ENCODE measurements at places on chromosomes 4 and X.

- peak; percentile 43 for DNase-seq
These were observed 242.0 kb downstream of the BCOR start for GRCh38 chrX:39855748-39856129.

GRCh38 chr4:88054901-88055300 lies 47.5 kb downstream of the PKD2 start:
- DNase-seq: peak; percentile 73

- DNase-seq: no peak
These were observed 1312.1 kb downstream of the ADGRL3 start for GRCh38 chr4:62512271-62512670.

GRCh38 chr4:23814996-23815660 lies 74.7 kb downstream of the PPARGC1A start:
- DNase-seq: no peak

GRCh38 chr4:150150629-150151062 lies 72.4 kb downstream of the DCLK2 start:
- DNase-seq: no peak

GRCh38 chrX:70509078-70509477 lies 64.4 kb downstream of the DLG3 start:
- no peak for DNase-seq

DNA sequence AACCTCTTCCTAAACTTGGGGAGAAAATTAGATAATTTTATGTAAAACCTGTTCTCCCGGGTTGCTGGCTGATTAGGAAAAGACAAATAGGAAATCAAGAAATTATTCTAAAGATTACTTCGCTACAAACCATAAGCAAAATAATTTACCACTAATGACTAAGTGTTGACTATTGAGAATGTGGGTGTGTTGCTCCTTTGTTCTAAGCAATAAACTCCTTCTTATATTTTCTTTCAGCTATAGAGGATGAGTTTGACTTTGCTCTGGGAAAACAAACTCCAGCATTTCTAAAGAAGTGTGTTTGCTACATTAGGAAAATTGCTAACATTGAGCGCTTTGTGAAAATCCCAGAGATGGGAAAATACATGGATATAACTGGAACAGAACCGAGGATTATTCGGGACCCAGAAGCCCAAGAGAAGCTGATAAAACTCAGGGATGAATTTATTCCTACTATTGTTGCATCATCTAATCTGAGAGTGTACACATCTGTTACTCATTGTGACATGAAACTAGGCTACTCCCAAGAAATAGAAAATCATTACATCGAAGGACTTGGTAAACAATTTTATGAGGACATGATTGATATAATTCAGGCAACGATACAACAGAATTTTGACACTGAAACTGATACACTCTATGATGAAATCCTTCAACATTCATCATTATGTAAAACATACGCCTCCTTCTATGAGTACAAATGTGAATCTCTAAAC lies 194.2 kb downstream of the NWD2 start:
- DNase-seq: peak; percentile 50

DNA sequence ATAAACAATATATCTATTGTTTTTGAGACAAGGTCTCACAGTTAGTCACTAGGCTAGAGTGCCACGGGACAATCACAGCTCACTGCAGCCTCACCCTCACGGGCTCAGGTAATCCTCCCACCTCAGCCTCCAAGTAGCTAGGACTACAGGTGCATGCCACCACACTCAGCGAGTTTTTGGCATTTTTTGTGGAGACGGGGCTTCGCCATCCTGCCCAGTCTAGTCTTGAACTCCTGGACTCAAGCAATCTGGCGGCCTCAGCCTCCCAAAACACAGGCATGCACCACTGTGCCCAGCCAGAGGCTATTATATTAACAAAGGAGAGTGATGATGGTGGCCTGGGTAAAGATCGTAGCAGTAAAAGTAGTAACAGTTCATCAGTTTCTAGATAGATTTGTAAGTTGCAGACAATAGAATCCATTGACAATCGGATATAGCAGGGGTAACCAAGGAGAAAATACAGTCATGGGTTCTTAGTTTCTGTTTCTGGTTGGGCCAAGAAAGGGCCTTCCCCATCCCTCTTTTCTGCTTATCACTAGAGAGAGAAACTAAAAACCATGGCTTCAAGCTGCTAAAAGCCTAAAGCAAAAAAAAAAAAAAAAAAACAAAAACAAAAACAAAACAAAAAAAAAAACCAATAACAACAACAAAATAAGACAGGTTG lies 60.6 kb downstream of the ANXA10 start:
- DNase-seq: no peak

DNA sequence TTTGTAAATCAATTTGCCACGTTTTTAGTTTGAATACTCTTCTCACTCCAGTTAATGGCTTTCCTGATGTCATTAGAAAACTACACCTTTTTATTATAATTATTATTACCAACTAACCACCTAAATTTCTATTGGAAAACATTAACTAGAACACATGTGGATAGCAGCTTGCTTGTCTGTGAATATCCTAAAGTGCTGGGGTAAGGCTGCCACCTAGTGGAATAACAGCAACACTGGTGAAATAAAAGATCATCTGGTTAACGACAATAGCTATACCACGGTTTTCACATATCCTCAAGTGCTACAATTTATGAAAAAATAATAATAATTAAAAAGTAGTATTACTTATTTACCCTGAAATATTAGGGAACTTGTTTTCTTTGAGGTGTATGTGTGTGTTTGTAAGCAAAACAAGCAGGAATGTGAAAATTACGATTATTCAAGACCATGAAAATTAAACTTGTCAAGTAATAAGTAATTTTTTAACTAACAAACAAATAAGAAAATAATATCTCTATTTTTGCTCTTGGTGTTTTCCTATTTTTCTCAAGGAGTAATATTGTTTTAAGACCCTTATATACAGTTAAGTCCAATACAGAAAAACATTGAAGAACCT lies 130.1 kb upstream of the TECRL start:
- peak; percentile 72 for DNase-seq

DNA sequence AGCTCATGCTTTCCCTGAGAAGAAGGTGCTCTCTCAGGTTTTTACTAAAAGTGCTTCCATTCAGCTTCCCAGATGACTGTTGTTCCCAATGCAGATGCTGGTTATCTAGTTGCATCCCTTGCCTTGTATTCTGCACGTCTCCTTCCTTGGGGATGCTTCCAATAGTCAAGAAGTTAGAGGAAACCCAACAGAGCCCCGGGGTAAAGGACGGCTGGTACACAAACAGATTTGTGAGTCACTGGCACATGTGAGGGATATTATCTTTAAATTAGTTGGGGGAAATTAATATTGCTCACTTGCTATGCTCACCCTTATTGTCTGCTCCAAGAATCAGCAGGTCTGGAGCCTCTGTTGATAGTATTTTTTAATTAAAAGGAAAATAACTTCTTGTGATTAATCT lies 465.2 kb upstream of the BOD1L1 start:
- no peak for DNase-seq

DNA sequence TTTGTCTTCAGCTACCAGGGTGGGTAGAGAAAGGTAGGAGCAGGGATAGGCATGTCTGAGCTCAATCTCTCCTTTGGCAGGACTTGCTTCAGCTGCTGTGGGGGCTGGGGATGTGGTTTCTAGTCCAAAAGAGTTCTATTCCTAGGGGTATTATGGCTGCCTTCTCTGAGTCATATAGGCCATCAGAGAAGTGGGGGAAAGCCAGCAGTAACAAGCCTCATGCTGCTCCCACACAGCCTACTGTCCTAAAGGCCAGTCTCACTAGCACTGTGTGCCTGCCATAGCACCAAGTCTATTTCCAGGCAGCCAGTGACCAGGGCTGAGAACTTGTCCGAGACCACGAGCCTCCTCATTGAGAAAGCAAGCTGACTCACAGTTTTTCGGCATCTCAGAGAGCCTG lies 270.6 kb downstream of the DCAF12L2 start:
- DNase-seq: no peak

DNA sequence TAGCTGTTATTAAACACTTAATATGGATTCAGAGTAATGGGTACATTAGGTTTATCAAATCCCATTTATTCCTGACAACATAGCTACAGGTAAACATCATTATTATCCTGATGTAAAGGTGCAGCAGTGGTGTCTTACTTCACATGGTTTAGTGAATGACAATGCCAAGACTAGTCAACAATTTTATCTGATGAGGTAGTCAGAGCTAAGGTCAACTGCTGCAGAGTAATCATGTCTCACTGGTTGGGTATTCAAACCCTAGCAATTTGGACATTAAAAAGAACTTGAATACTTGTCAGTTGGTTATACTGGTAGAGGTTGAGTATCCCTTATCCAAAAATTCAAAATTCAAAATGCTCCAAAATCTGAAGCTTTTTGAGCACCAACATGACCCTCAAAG lies 117.6 kb downstream of the MAB21L2 start:
- no peak for DNase-seq

- no peak for DNase-seq
These were observed 58.7 kb upstream of the GPR34 start for GRCh38 chrX:41630091-41630490.

GRCh38 chr4:2095236-2096072 lies 36.3 kb downstream of the NAT8L start:
- no peak for DNase-seq

DNA sequence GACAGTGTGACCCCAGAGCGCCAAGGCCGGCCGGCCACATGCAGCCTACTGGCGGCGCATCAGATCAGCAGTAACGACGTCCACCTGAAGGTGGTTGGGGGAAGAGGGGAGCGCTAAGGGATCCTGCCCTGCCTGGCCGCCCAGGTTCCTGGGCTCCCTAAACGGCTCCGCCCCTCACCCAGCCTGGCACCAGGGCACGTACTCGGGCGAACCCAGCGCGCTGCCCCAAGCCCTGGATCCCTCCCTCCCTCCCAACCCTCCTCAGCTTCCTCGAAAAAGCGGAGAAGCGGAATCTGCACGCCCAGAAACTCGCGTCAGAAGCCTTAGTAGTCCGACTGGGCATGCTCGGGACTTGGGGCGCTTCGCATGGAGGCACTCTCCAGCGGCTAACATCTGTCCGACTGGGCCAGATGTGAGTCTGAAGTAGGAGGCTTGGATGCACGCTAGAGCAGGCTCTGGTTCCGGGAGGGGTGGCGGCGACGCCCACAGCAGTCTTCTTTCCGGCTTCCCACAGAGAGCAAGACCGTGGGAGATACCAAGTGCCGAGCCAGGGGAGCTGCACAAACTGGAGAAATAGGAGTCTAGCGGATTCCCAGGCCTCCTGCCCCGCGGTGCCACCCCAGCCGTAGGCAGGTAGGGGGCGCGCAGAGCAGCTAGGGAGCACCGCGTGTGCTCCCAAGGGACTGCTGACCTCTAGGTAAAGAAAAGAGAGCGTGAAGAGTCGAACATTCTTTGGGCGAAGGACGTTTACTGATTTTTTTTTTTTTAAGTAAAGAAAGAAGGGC lies 114.3 kb upstream of the TEX13C start:
- DNase-seq: no peak

DNA sequence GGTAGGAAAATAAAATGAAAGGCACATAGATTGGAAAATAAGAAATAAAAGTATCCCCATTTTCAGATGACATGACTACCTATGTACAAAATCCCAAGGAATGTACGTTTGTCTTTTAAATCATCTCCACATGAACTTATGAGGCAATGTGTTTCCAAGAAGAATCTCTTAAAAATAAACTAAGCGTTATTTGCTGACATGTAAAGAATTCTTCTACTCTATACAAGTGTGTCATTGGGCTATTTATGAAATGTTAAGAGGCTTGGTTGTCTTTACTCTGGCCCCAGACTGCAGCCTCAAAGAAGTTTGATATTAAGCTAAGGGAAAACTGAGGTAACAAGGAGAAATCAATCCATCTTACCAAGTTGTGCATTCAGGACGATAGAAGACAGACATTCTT lies 17.1 kb downstream of the BEX3 start:
- no peak for DNase-seq

DNA sequence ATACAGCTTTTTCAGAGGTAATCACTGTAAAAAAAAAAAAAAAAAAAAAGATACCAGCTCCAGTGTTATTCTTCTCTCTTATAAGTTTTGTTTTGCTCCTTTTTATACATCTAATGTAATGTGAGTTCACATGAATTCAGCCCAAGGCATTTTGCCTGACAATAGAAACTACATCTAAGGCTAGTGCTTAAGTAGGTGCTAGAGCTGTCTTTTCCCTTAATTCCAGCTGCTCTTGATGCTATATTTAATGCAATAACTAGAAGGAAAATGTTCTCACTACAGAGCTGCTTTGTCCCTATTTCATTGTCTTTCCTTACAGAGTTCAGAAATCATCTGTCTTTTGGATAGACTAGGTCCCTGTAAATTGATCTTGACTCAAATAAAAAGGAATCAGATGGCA lies 150.1 kb downstream of the NAA11 start:
- DNase-seq: no peak

- no peak for DNase-seq
These were observed 23.4 kb upstream of the RHOH start for GRCh38 chr4:40173470-40173875.

GRCh38 chrX:40755291-40756249 lies 20.2 kb upstream of the MED14 start:
- no peak for DNase-seq

DNA sequence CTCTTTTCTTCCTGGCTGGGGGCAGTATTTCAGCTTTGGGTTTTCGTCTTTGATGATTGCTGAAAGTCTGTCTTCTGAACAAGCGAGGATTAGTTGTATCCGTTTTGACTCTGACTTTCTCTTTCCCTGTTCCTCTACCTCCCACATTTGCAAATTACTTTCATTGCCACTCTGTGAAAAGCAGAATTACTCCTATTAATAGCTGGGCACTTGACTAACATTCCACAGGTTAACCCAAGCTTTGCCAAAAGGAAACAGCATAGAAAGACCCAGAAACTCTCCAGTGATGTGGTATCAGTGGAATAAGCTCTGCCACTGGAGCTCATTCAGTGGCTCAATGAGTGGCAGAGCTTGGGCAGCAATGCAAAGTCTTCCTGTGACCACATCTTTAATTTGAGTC lies 238.9 kb downstream of the PALLD start:
- DNase-seq: no peak

DNA sequence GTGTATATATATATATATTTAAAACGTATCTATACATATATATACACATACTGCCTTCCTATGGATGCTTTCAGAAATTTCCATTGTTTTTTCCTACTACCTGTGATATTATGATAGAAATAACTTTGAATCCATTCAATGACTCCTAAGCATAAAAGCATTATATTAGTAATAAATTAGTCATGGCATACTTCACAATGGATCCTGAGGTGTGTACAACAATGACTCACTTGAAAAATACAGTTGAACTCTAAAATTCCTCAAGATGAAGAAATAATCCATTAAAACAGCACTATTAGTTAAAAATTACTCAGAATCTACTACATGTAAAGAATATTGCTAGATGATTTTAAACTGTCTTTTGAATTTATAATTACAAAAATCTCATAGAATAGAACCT lies 201.1 kb downstream of the STPG2 start:
- no peak for DNase-seq

- DNase-seq: no peak
These were observed 192.7 kb upstream of the NHS start for GRCh38 chrX:17182317-17182716.

DNA sequence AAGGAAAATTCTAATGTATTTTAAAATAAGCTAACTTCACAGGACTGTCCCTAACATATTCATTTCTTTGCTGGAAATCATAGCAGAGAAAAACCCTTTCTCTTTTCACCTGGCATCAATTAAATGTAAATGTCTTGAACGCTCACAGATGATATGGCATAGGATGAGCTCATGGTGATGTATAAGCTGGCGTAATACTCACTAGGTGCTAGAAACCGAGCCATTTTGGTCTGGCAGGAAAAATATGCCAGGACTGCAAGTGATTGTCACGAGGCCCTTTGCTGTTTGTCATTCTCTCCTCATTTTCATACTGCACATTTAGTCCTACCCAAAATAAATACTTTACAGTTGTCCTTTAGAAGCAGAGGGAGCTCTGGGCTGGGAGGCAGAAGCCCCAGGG lies 222.7 kb upstream of the LNX1 start:
- DNase-seq: no peak

GRCh38 chr4:111595456-111595855 lies 549.8 kb upstream of the FAM241A start:
- DNase-seq: no peak
